ENCODE measurements at places on chromosomes 5 and 9.
A peak's percentile ranks its signal among the peaks of the same experiment; 100 is the strongest.

- peak; percentile 86 for DNase-seq
Observed at GRCh38 chr5:120678279-120678678, 214.2 kb downstream of the PRR16 start.

- DNase-seq, result peak; percentile 36
Observed at GRCh38 chr9:135898634-135899407, 8.5 kb downstream of the CAMSAP1 start.

DNA sequence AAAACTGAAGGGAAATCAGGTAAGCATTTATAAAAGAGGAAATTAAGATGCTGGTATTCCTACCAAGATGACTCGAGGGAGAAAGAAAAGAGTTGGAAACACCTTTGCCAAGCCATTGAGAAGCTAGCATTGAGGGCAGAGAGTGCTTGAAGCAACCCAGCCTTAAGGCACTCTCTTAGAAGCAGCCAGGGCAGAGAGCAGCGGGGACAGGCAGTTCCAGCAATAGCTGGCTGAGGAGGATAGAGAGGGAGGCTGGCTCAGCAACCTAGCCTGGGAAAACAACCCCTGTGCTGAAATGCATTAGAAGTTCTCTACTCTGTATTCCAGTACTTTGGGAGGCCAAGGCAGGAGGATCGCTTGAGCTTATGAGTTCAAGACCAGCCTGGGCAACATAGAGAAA lies 40.3 kb upstream of the HSPA9 start:
- DNase-seq, result no peak

GRCh38 chr5:36792560-36793180 lies 83.9 kb upstream of the NIPBL start:
- DNase-seq, result no peak

DNA sequence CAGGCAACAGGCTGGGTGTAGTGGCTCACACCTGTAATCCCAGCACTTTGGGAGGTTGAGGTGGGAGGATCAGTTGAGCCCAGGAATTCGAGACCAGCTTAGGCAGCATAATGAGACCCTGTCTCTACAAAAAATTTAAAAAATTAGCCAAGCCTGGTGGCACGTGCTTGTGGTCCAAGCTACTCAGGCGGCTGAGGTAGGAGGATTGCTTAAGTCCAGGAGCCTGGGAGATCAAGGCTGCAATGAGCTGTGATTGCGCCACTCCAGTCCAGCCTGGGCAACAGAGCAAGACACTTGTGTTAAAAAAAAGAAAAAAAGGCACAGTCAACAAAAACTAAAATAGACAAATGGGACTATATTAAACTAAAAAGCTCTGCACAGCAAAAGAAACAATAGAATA lies 29.3 kb downstream of the ATP6V0E1 start:
- peak; percentile 44 for DNase-seq

DNA sequence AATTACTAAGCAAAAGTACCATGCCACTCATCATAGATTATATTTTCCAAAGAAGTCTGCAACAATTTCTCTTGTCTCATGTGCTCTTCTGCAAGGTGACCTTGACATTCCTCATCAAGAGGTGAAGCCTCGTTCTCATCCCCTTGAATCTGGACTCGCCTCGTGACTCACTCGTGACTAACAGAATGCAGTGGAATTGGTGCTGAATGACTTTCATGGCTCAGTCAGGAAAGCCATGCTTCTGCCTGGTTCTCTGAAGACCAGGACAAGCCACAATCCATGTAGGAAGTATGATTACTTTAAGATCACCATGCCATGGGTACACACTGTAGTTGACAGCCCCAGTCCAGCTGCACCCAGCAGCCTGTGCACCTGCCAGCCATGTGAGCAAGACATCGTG lies 335.8 kb downstream of the GADD45G start:
- peak; percentile 5 for DNase-seq

DNA sequence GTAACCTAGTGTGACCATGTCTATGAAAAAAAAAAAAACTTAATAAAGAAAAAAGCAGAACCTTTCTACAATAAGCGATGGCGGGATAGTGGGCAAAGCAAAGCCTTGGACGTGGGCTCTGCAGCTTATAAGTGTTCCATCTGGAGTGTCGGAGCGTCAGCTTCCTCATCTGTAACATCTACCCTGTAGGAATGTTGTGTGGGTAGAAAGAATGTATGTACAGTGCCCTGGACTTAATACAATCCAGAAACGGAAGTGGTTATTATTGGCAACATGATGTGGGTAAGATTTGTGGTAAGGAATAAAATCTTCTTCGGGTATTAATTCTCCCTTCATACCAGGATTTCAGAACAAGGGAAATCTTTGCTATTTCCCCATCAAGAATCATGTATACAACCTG lies 66.5 kb downstream of the SEMA5A start:
- DNase-seq, result peak; percentile 65

DNA sequence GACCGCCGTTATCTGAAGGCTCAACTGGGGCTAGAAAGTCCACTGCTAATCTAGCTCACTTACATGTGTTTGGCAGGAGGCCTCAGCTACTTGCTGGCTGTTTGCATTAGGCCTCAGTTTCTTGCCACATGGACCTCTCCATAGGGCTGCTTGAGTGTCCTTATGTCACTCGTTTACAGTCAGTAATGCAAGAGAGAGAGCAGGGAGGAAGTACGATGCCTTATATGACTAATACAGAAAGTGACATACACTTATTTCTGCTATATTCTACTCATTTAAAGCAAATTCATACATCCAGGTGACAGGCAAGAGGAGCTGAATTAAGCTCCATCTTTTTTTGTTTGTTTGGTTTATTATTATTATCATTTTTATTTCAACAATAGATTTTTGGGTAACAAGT lies 179.6 kb downstream of the LURAP1L start:
- DNase-seq, result no peak

- peak; percentile 92 for DNase-seq
Observed at GRCh38 chr5:135999406-136000139, 29.2 kb upstream of the TGFBI start.

DNA sequence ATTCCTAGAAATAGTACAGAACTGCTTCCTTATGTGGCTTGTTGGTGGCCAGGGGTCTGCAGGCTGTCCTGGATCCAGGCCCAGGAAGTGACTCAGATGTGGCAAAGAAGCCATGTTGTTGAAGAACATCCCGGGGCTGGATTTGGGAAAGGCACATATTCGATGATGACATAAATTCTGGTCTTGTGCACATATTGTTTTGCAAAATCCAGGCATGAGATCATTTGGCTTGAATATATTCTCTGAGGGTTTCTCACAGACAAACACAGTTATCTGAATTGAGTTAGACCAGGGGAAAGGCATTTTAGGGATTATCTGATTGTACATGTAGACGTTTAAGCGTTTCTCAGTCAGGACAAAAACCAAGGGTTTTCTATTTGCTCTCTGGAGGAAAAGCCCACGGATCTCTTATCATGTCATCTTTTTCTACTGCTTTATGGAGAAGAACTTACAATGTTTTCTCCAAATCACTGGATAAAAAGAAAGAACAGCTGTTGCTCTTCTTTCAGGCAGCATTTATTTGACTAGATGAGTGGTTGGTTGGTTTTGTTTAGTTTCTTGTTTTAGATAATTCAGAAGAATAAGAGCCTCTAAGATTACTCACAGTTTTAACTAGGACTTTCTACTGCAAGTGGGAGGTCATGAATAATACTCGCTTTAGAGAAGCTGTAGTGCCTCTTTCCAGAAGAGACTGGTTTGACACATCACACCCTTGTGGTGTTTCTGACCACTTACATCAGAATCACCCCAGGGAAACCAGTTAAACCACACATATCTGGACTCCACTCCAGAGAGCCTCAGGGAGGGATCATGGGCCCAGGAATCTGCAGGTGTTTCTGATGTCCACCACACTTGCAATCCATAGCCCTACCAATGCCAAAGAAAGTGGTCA lies 29.5 kb upstream of the LHFPL2 start:
- peak; percentile 97 for DNase-seq

DNA sequence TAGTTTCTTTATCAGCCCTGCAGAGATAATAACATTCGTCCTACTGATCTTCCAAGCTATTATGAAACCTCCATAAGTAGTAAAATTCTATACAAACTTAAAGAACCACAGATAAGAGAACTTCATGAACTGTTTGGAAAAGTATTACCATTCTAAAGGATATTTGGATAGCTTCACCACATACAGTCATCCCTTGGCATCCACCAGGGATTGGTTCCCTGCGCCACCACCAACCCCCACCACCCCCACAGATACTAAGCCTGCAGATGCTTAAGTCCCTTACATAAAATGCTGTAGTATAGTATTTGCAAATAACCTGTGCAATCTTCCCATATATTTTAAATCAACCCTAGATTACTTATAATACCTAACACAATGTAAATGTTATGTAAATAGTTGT lies 61.4 kb upstream of the SHISAL2B start:
- DNase-seq, result no peak

DNA sequence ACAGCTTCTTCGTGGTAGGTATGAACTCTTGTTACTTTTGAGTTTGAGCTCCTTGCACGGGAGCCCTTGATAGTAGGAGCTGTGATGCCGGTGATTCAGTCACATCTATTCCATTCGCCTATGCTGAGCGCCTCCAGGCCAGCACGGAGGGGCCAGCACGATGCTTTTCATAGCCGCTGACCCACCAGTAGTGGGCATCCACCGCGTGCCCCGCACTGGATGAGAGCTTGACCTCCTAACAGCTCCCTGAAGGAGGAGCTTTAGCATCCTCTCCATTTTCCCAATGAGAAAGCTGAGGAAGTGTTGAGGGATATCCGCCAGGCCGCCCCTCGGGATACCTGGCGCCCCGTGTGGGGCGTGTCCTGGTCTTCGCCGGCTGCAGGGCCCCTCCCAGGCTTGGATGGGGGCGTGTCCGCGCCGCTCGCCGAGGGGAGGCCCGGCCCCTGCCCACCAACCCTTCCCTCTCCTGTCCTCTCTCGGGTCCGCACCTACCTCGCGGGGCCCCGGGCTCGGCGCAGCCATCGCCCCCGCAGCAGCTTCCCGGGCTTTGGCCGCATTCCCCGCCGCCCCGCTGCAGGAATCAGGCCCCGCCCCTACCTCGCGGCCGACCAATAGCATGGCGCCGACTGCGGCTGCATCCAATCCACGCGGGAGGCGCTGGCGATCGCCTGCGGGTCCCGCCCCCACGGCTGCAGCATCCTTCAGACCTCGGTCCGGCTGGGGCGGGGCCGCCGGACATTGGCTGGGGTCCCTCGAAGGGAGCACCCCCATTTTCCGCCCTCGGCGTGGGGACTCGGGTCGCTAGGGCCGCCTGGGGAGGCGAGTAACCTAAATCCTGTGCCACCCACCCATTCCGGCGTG lies at the start of gene PIP5KL1:
PIP5KL1 (minus strand) TSS at position 547 of the 861 bp plus-strand sequence; CDS start at position 522, 25 bp downstream.
- peak; percentile 87 for DNase-seq
